ENCODE measurements at places on chromosomes 1 and 21.
A peak's percentile ranks its signal among the peaks of the same experiment; 100 is the strongest.

- peak; percentile 80 for DNase-seq
These were observed 6.5 kb downstream of the GALNT2 start for GRCh38 chr1:230073371-230074035.

- peak; percentile 33 for DNase-seq
These were observed at the start of gene OLFM3 for GRCh38 chr1:101996825-101997465. OLFM3 (minus strand) TSS chr1:101996926.

GRCh38 chr1:177995369-177995768, 25.5 kb upstream of the SEC16B start:
- DNase-seq: no peak

GRCh38 chr1:1437033-1437903, 1.8 kb downstream of the VWA1 start:
- no peak for DNase-seq

GRCh38 chr1:33410091-33410701, 20.7 kb downstream of the PHC2 start:
- DNase-seq: peak; percentile 79

GRCh38 chr1:85628791-85629531, 48.4 kb downstream of the CCN1 start:
- peak; percentile 28 for DNase-seq

GRCh38 chr1:39484564-39484963, 6.9 kb upstream of the BMP8A start:
- no peak for DNase-seq

DNA sequence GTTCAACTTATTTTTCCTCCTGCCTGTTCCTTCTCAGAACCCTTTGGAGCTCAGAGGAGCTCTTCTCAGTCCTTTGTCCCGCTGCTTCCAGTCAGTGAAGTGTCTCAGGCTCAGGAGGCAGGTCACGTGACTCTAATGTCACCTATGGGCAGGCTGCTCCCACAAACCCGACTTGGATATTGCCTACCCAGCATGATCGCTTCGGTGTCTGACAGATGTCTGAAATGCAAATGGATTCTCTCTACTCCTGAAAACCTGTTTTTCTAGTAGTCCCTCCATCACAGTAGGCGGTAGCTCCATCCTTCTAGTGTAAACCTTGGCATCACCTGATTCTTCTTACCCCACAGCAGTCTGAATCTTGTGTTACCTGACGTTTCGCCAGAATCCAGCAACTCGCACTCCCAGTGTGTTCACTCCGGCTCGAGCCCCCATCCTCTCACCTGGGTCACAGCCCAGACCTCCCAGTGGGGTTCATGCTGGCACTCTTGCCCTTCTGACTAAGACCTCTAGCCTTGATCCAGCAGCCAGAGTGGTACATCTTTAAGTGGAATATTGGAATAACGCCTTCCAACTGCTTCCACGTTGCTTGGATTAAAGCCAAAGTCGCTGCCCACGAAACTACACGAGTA, 5.4 kb downstream of the PADI6 start:
- DNase-seq: no peak

- no peak for DNase-seq
These were observed 8.1 kb downstream of the PRDM16 start for GRCh38 chr1:3077081-3077480.

GRCh38 chr1:85867189-85867588, 159.0 kb upstream of the ZNHIT6 start:
- DNase-seq: no peak

DNA sequence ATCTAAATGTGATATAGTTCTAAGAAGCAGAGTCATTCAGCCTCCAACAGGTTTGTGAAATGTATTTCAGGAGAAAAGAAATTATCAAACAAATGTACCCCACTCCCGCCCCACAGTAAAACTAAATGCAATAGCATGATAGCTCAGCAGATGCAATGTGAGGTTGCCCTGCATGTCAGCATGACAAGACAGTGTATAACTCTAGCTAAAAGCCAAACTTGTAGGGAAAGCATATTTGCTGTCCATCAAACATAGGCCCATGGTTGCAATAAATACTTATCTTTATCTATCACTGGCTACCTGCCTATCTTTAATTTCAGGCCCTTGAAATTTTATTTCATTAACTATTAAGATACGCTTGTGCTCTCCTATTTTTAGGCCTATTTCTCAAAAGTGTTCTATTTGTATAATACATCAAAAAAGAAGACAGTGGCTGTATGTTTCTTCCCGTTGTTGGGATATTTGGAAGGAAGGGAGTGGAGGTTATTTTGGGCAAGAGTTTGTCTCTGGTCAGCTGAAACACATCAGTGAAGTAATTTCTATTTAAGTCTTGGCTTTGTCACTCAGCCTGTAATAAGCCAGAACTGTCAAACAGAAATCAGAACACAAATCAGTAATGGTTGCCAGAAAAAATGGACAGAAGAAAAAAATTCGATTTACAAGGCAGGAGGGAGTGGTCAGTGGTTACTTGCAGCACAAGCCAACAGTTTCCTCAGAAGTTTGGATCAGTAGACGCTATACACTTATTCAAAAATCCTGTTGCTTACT, 307.4 kb upstream of the ADGRL2 start:
- no peak for DNase-seq

DNA sequence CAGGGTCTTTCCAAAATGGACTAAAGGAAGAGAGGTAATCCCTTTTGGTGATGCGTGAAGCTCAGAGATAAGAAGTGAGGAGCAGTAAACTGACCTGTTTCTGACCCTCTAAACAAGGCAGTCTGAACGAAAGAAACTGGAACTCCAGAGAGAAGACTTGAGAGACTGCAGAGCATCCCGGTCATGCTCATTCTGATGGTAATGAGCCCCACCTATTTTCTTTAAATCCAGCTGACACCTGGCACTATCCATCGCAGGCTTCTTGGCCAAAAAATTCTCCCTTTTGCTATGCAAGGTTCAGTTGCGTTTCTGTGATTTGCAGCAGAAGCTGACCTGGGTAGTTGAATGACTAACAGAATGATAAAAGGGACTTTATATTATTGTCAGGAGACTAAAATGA, 105.9 kb upstream of the KCNK2 start:
- DNase-seq: no peak

GRCh38 chr1:167726008-167726407, 4.2 kb downstream of the MPZL1 start:
- no peak for DNase-seq

GRCh38 chr1:17260264-17260663, 11.4 kb downstream of the PADI3 start:
- DNase-seq: no peak

GRCh38 chr21:29175408-29176134, 45.1 kb downstream of the MAP3K7CL start:
- DNase-seq: no peak

DNA sequence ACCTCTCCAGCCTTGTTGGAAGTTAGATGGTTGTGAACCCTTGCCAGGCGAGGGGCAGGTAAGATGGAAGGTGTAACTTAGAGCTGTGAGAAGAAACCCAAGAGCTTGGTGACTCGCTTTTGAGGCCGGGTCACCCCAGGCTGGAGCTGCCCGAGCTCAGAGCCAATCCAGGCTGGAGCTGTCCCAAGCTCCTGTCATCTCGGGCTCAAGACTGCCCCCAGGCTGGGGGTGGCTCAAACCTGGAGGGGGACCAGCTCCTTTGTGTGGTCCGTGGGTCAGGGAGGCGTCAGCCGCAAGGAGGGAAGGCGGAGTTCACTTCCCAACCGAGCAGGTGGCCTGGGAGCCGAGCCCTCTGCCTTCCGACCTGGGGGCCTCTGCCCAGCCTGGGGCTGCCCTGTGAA, 2.0 kb downstream of the HUNK start:
- DNase-seq: no peak

- no peak for DNase-seq
These were observed 392 bp upstream of the TAGLN2 start for GRCh38 chr1:159925719-159926078.

DNA sequence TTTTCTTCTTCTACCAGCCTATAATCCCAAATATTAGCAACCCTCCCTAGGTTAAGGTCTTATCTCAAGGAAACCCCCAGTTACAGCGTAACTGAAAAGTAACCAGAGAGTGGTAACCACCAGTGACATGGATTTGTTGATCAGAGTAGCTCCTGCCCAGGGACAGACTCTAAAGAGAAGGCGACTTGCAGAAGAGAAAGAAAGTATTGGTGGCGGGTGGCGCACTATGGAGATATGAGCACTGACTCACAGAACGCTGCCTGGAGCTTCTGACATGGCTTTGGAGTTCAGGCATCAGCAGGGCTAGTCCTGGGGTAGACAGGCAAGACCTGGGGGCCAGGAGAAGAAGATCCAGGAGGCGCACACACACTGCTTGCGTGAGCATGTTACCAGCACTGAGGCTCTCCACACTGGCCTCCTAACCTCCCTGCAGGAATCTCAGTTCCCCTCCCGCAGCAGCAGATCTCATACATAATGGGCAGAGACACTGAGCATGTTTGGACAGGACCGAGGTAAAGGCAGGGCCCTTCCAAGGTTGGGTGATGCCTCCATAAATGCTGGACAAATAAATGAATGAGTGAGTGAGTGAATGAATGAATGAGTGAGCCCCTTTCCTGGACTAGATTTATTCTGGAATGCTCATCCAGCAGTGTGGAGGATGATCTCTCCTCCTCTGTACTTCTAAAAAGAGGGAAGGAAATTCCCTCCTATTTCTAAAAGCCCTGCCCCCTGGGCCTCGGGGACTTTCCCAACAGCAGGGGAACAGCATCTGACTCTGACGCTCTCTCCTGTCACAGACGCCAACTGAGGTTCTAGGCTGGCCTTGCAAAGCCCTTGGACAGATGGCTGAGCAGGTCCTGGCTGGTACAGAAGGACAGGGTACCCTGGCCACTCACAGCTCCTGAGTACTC, 175.5 kb downstream of the CLIC6 start:
- peak; percentile 20 for DNase-seq

GRCh38 chr1:12634156-12634555, 9.7 kb upstream of the AADACL4 start:
- DNase-seq: no peak

DNA sequence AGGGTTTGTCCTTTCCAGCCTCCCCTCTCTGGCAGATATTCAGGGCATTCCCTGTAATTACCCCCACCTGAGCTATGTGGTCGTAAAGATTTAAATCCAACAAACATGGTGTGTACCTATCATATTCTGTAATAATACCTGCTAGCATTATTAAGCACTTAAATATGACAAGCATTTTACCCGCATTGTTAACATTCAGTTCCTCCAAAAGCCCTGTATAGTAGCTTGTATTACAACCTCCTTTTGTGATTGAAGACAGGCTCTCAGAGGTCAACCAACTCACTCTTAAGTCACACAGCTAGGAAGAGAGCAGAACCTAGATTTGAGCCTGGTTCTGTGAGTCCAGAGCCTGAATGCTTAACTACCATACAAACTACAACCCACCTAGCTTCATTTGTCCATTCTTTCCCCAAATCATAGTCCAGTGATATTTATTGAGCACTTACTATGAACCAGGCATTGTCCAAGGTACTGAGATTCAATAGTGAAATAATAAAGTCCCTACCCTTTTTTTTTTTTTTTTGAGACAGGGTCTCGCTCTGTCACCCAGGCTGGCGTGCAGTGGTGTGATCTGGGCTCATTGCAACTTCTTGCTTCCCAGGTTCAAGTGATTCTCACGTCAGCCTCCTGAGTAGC, 13.8 kb upstream of the KDM4A start:
- no peak for DNase-seq

GRCh38 chr1:41293779-41294178, 51.7 kb upstream of the SCMH1 start:
- no peak for DNase-seq

DNA sequence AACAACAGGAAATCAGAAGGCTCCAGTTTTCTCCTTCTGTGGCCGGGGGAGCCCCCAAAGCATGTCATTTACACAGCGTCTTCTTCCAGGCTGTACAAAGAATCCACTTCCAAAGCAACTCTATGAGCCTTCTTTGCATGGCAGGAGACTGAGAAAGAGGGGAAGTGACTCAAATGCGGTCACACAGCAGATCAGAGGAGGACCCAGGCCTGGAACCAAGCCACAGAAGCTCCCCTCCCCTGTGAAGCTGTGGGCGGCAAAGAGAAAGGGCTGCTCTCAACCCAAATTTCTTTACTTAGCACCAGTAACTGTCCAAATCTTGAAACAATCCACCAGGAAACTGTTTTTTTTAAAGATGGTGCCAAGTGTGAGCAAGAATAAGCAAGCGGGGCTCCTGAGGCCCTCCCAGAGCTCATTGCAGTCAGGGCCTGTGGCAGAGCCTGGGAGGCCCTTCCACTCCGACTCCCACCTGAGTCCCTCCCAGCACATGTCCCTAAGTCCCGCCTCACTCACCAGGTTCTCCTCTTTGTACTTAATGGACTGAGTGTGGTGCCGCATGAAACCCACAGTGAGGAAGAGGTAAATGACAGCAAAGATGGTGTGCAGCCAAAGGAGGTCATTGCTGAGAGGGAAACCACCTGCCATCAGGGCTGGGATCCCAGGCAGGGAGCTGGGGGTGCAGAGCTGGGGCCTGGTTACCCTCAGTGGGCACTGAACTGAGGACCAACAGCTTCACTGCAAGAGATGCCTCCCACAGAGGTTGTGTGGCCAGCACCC, 15.9 kb downstream of the TMEM63A start:
- no peak for DNase-seq

- DNase-seq: no peak
These were observed 22.3 kb upstream of the SNRPE start for GRCh38 chr1:203839081-203839480.

DNA sequence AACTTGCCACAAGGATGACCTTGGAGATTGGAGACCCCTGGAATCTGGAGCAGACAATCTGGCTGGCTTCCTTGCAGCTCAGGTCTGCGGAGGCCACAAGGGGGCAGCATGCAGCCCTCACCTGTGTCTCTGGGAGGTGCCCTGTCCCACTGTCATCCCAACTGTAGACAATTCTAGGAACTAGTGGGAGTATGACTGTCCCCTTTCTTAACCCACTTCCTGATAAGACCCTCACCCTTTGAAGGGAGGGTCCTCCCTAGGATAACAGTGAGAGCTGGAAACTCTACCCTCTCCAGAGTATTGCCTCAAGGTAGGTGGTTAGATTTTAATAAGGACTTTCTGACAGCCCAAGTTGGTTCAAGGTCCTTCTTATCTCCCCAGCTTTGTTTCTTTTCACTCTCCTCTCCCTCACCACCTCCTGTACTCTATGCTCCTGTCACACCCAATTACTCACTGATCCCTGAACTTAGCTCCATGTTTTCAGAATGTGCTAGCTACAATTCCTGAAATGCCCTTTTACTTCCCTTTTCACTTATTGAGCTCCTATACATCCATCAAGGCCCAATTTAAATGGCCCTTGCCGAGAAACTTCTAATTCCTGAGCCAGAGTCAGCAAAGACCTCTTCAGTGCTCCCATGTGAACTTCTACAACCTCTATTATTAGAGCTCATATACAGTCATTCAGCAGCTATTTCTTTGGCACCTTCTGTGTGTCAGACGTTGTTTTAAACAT, 9.2 kb upstream of the KCNQ4 start:
- peak; percentile 41 for DNase-seq

- no peak for DNase-seq
These were observed 32.5 kb downstream of the SASS6 start for GRCh38 chr1:100100202-100100601.

DNA sequence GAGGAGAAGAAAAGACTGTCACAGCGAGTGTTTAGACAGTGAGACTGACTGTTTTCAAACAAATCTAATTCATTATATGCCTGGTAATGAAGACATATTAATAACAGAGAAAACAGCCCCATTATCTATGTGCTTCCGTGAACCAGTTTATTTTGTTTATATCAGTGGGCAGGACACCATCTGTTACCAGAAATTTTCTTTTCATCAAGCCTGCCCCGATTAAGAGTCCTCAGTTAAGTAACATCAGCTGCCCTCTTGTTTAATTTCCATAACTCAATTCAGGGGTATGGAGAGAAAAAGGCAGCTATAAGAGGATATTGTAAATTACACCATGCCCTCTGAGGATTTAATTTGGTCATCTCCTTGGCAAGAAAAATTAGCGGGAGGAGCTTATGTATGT, 94.0 kb downstream of the TMEM200B start:
- DNase-seq: no peak
